Stimulated activated CD4-positive, alpha-beta T cell treated with anti-CD3 and anti-CD28 coated beads, Interleukin-4, amount 100 ng/mL, for 4 hours (primary cell): ENCODE measurements at places on chromosomes 5 and 9.

DNA sequence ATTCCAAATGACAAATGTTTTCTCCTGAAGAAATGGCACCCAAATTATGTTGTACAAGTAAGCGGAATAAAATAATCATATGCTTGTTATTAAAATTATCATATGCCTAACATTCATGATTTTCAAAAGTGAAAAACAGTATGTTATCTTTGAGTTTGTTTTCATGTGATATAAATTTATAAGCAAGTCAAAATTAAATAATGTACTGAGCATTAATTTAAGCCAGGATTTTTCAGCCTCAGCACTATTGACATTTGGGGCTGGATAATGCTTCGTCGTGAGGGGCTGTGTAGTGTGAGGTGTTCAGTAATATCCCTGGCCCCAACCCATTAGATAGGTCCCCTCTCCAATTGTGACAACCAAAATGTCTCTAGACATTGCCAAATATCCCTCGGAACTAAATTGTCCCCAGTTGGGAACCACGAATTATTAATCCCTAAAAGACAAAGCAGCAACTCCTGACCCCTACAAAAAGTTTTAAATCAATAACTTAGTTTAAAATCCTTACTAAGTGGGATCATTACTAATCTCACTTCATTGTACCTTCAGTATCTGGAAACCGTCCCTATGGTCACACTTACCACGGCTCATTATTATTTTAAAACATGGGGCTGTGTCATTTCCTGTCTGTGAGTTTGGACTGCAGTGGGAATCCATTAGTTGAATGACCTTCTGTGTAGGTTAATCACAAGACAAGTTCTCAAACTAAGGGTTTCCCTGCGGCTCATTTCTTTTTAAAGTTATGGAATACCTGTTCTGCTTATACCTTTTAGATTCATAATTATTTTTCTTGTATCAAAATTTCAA lies 1.3 kb upstream of the NNT start:
- no peak for DNase-seq

DNA sequence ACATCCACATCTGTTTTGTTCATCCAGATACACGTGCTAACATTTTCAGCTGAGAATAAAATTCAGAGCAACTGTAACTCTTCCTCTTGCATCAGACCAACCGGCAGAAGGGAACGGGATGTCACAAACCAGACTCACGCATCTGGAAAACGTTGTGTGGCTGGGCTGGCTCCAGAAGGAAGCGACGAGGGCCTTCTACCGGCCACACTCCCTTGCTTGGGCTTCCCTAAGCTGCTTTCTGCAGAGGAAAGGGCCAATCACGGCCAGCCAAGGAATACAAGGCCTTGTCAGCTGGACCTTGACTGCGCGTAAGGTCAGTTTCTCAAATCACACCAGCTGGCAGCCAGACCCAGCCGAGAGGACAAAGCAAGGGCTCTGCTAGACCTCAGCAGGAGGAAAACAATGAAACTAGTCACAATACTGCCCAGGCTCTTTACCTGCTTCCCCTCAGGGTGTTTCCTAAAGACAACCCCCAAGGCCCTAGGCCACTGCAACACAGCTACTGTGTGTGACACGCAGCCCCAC lies 106.1 kb downstream of the THBS4 start:
- no peak for DNase-seq

DNA sequence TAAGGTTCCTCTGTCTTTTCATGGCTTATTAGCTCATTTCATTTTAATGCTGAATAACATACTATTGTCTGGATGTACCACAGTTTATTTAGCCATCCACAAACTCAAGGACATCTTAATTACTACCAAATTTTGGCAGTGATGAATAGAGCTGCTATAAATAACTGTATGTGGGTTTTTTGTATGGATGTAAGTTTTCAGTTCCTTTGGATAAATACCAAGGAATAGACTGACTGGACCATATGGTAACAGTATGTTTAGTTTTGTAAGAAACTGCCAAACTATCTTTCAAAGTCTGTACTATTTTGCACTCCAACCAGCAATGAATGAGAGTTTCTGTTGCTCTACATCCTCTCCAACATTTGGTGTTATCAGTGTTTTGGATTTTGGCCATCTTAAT lies 38.7 kb downstream of the SCAMP1 start:
- no peak for DNase-seq

- no peak for DNase-seq
Measured at GRCh38 chr5:311963-312362, 9.6 kb upstream of the AHRR start.

DNA sequence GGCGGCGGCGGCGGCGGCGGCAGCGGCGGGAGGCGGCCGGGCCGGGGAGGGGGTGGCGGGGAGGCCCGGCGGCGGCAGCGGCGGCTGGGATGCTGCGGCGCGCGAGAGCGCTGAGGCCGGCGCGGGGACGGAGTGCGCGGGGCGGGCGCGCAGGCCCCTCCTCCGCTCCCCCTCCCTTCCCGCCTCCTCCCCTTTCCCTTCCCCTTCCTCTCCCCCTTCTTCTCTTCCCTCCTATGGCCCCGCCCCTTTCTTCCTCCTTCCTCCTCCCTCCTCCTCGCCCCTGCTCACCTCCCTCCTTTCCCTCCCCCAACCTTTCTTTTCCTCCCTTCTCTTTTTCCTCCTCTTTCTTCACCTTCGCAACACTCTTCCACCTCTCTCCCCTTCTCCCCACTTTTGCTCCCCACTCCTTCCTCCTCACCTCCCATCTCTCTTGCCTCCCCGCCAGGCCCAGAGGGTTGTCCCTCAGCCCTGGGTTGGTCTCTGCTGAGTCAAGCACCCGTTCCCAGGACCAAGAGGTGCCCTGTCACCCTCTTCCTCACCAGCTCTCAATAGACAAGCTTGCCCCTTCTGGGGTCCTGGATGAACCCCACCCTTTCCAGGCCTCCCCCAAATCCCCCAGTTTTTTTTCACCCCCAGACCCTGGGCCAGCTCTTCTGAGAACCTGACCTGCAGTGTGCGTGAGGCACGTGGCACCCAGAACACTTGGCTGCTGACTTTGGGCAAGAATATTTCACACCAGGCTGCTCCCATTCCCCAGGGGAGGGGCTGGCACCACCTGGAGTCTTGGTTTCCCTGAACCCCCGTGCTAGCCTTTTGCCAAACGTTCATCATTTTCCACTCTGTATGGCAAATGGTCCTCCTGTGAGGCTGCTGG lies at the start of gene SEMA4D:
SEMA4D (minus strand) TSS at position 136 of the 874 bp plus-strand sequence. CDS start 92,657 bp downstream, outside the sequence.
- peak; percentile 70 for DNase-seq

DNA sequence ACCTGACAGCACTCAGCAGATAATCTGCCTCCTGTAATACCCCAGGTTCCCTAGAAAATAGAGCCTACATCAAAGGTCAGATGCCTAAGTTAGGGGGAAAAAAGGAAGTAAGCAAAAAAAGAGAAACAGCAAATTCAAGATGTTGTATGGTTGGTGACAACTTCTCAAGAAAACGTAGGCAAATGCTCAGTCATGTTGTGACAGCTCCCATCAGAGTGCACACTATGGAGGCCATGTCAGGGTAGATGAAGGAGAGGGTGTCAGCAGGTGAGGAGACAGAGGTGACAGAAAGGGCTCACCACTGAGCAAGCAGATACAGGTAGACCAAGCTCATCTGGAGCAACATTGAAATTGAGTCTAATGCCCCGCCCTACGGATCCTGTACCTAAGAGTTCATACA lies 356.8 kb upstream of the BRINP1 start:
- no peak for DNase-seq

DNA sequence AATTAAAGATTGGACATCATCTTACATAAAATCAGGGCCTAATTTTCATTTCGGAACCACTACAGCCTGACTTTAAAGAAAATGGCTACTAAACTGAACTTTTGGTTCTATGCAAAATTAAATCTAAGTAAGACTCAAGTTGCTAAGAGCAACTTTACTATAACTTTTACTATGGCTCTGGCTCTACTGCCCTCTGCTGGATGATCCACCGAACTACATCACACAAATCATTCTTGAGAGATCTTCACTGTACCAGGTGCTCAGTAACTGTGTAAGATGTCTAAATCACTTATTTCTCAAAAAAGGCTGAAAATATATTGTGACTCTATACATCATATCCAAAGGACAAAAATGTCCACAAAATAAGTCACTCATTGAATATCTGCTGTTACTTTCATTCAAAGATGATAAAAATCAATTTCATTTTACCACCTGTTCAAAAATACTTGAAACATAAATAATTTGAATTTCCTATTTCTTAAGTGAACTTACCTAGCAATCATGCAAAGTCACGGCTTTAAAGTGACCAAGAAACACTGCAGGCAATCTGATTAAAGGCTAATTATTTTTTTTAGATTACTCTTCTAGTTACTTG lies 13.5 kb downstream of the MOCS2 start:
- DNase-seq = peak; percentile 55

GRCh38 chr9:134783699-134784039 lies 96.9 kb upstream of the FCN2 start:
- no peak for DNase-seq
